Activated T-helper 1 cell treated with Interleukin-2 at 50 U/mL for 16 hours (primary cell): ENCODE measurements at places on chromosomes 2 and 18.

GRCh38 chr2:5373200-5373599, 319.0 kb upstream of the SOX11 start:
- DNase-seq, result no peak

DNA sequence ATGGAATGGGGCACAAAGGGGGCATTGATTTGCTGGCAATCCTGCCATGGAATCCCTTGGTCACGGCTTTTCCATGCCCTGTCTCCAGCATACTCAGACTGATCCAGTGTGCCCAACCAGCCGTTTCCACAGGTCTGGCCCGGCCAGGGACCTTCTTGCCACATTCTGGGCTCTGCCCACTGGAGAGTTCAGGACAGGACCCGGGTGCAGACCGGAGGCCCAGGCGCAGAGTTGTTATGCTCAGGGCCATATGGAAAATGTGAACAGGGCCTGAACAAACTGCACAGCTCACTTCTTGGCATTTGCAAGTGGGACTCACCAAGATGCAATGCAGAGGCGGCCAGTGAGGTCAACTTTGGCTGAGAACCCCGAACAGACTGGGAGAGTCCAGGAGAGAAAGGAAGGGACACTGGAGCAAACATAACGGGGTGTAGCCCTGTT, 15.6 kb upstream of the ASAP2 start:
- no peak for DNase-seq

- no peak for DNase-seq
Observed at GRCh38 chr2:128805918-128806317, 487.2 kb upstream of the HS6ST1 start.

DNA sequence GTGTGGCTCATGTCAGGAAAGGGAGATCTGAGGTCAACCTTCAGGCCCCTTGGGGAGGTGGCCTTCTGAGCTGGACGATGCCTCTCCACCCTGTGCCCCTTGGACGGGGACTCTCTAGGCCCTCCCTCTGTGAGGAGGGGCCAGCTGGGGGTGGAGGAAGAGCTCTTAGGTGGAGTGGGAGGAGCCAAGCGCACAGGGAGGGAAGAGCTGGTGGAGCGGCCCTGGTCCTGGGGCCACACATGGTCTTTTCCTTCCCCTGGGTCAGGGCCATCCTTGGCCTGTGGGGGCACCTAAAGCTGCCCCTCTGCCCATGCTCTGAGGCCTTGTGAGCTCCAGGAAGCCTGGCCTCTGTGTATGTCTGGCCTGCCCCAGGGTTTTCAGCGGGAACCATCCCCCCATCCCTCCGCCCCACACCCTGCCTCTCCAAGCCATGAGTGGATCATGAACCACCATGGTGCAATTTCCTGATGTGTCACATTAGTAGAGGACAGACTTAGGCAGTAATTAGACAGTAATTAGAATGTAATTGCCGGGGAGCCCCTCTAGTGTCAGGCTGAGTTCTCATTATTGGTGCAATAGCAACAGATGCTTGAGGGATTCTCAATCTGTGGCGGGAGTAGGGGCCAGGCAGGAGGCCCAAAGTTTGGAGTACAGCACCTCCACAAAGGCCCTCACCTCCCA, 63.0 kb downstream of the GLI2 start:
- DNase-seq, result no peak

DNA sequence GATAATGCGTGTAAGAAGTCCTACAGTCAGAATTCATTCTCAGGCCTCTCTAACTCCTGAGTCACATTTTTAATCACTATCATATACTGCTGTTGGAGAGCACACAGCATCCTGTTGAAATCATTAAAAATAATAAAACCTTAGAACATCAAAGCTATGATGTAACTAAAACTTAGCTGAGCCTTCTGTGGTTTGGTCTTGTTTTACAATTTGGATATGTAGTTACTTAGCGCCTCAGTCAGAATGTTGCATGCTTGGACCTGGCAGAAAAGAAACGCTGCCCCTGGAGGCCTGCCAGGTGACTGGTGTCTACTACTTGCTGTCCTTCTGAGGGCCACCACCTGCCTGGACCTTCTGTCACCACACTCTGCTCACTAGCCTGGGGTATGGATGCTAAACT, 261.1 kb upstream of the RASGRP3 start:
- DNase-seq, result no peak

- no peak for DNase-seq
Observed at GRCh38 chr2:62076980-62077638, 118.8 kb upstream of the B3GNT2 start.

- DNase-seq, result no peak
Observed at GRCh38 chr2:239288951-239289511, 111.8 kb downstream of the HDAC4 start.

DNA sequence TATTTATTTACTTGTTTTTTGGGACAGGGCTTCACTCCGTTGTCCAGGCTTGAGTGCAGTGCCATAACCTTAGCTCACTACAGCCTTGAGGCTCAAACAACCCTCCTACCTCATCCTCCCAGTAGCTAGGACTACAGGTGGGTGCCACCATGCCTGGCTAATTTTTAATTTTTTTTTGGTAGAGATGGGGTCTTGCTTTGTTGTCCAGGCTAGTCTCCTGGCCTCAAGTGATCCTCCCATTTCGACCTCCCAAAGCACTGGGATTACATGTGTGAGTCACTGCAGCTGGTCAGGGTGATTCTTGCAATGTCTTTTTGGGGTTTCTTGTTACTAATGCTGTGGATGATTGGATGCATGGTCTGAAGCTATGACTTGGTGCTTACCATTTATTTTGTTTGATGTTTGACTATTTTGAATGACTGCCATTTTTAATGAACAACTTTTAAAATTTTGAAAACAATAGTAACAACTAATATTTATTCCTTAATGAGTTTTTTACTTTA, 6.5 kb downstream of the CERS6 start:
- no peak for DNase-seq

- no peak for DNase-seq
Observed at GRCh38 chr2:241880311-241881073, 11.0 kb downstream of the RTP5 start.
